ENCODE measurements at places on chromosomes 1 and 21.

- DNase-seq = no peak
These were observed 16.6 kb downstream of the SAMD11 start for GRCh38 chr1:940107-941014.

DNA sequence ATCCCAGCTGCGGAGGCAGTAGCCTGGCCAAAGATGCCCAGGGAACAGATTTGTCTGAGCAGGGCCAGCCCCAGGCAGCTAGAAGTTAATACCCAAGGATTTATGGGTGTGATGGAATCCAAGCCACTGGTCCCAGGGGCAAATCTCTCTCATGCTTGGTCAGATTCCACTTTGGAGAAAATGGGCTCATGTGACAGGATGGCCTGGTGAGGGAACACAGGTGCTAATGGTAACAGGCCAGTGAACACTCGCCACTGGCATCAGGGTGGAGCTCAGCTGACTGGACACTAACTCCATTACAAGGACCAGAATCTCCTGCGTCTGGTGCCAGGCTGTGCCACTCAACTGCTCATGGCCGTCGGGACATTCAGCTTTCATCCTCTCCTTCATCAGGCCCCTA is 12.0 kb downstream of the MDM4 start:
- no peak for DNase-seq

DNA sequence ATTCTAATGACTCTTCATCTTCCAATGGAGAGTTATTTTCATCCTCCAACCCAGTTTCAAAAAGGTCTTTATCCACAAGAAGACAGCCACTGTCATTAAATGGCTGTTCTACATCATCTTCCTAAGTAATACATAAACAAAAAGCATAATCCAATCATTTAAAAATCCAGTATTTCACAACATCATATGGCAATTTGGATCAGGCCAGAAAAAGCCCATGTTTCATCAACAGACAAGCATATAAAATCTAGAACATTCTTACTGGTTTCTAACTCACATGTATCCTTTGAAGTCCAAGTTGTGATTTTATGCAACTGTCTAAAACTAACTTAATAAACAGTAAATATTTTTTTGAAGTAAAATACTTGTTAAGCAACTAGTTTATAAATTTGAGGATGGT is 6.6 kb downstream of the CLSPN start:
- no peak for DNase-seq

GRCh38 chr1:83839566-83840173 is 159.3 kb downstream of the TTLL7 start:
- DNase-seq = no peak

DNA sequence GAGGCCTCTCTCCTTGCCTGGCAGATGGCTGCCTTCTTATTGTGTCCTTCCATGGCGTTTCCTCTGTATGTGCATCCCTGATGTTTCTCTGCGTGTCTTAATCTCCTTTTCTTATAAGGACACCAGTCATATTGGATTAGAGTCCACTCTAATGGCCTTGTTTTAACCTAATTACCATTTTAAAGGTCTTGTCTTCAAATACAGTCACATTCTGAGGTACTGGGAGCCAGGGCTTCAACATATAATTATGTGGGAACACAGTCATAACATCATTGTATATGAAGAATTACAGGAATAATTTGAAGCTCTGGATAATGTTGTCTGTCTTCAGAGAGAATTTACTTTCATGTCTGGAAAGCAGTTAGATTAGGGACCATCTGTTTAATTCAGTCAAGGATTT is 56.4 kb upstream of the PTGFR start:
- DNase-seq = no peak

GRCh38 chr1:41805771-41806471 is 112.8 kb downstream of the HIVEP3 start:
- peak; percentile 49 for DNase-seq

GRCh38 chr1:68201546-68202238 is 30.6 kb downstream of the WLS start:
- DNase-seq = no peak

- DNase-seq = no peak
These were observed 80.3 kb upstream of the DPH5 start for GRCh38 chr1:101105877-101106276.

DNA sequence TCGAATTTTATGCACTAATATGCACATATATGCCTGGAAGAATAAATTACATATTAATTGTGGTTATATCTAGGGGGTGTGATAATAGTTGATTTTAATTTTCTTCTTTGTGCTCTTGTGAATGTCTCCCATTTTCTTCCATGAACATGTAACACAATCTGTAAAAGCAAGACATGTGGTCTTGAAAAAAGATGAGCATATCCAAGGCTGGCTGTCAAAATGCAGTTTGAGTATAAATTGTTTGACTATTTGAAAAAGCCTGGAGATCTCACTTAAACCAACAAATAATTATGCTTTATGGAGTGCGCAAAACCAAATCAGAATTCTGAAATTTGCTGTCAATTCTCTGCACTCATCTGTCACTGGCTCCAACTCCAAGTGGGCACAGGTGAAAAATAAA is 143.9 kb downstream of the HMGB4 start:
- DNase-seq = no peak

DNA sequence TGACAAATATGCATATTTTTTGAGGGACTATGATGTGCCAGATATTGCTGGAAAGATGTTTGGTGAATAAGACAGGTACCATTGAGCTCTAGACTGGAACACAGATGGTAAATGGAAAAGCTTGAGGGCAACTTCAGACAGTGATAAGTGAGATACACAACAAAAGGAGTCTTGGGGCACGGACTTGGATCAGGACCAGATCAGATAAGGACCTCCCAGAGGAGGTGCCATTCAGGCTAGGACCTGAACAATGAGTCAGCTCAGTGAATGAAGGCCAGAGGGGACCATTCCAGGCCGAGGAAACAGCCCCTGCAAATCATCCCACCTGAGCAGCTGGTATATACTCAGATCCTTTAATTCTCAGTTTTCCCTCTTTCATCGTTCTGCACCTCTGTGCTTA is 1.8 kb upstream of the KCNJ15 start:
- DNase-seq = no peak

GRCh38 chr1:247362153-247362552 is 30.5 kb upstream of the ZNF496 start:
- DNase-seq = no peak

GRCh38 chr1:210294999-210295745 is 33.5 kb upstream of the HHAT start:
- no peak for DNase-seq

GRCh38 chr1:935751-936231 is 12.1 kb downstream of the SAMD11 start:
- DNase-seq = no peak

- no peak for DNase-seq
These were observed 790 bp downstream of the TESK2 start for GRCh38 chr1:45490121-45490625.

Data from stimulated activated CD4-positive, alpha-beta T cell treated with anti-CD3 and anti-CD28 coated beads, TNF-alpha, amount 100 ng/mL, for 24 hours (primary cell).